ENCODE measurements at places on chromosomes 2 and 18.
A peak's percentile ranks its signal among the peaks of the same experiment; 100 is the strongest.

DNA sequence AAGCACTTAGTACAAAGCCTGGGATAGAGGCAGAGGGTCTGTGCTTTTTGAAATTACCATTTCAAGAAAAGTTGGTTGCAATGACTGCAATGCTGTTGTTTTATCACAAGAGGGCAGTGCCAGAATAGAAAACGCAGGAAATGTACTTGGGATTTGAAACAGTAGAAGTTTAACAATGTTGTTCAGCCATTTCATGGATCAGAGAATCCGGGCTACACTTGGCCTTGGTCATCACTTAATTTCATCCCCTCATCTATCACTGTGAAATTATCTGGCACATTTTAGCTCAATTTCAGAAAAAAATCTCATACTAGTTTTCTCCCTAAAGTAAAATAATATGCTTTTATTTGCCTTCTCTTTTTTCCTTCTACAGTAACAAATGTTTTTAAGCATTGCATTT, 70.8 kb downstream of the RAPGEF4 start:
- peak; percentile 7 for DNase-seq

- DNase-seq = no peak
Measured at GRCh38 chr2:9958057-9958456, 6.6 kb downstream of the GRHL1 start.

GRCh38 chr2:61018798-61019197, 743 bp upstream of the PUS10 start:
- DNase-seq = no peak

GRCh38 chr2:220504938-220505503, 877.6 kb downstream of the SLC4A3 start:
- DNase-seq = no peak

- no peak for DNase-seq
Measured at GRCh38 chr2:180077295-180077906, 70.3 kb upstream of the CWC22 start.

DNA sequence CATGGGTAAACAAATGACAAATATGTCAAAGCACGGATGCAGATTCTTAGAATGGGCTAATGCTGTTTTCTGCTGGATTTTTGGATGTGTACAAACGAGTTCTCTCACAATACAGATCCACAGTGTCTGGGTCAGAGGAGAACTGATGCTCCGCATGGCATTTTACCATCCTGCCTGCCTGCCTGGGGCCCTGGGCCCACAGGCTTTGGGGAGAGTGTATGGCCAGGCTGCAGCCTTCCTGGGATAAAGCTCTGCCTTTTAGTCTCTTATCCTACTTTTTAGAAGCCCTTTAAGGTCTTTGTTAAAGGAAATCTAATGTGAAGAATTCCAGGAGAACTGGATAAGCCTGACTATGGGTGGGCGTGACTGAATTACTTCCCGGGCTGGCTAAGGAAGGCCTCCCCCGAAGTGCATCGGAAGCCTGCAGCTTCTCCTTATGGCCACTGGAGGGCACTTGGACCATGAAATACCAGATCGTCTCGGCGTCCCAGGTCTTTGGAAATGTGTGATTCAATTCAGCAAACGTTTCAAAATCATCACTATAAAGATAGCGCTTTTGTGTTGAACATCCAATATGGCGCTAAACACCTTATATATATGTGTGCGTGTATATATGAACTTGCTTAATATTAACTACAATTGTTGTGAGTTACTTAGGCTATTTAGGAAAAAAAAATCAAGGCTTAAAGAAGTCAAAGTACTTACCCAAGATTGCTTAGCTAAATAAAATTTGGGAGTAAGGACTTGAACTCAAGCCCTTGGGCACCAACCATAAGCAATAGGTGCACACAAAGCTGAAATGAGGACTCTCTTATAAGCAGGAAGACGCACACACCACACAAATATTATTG, 15.2 kb upstream of the DNPEP start:
- peak; percentile 59 for DNase-seq

DNA sequence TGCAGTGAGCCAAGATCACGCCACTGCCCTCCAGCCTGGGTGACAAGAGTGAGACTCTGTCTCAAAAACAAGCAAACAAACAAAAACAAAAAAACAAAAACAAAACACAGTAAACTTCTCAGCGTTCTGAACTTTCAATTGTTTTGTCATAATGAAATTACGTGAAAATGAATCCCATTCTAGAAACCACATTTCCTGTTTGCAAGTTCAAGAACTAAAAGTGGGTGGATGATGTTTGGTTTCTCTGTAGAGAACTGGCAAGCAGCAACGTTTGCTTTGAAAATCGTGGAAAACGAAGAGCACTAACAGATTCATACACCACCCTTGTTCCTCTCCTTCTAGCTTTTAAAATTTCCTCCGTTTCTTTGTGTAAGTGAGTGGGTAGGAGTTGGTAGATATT, 226.1 kb upstream of the LYPD1 start:
- DNase-seq = no peak

- DNase-seq = no peak
Measured at GRCh38 chr18:47936952-47937351, 6.5 kb upstream of the SMAD2 start.

- no peak for DNase-seq
Measured at GRCh38 chr2:78540255-78540654, 485.2 kb upstream of the REG3G start.

- no peak for DNase-seq
Measured at GRCh38 chr2:104462731-104463130, 391.2 kb upstream of the POU3F3 start.

GRCh38 chr2:26725521-26725820, 32.9 kb downstream of the KCNK3 start:
- no peak for DNase-seq

GRCh38 chr2:690799-691198, 13.6 kb upstream of the TMEM18 start:
- no peak for DNase-seq

DNA sequence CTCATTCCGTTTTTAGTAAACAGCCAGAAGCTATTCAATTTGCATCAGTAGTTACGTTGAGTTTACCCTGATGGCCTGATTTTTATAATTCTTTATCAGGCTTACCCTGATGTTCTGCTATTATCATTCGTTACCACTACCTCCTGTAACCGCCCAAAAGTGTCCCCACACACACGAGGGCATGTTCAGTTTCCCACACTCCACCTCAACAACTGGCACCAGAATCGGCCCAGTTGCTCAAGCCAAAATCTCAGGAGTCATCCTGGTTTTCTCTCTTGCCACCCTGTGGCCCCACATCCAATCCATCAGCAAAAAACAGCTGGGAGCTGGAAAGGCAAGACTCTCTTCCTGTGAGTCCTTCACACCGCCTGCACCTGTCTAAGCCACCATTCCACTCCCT, 102.9 kb upstream of the RAB6C start:
- no peak for DNase-seq

- no peak for DNase-seq
Measured at GRCh38 chr2:235394278-235394828, 99.5 kb upstream of the AGAP1 start.

GRCh38 chr2:159595410-159596046, 20.8 kb downstream of the BAZ2B start:
- no peak for DNase-seq

- no peak for DNase-seq
Measured at GRCh38 chr2:19127616-19128015, 230.8 kb downstream of the OSR1 start.

DNA sequence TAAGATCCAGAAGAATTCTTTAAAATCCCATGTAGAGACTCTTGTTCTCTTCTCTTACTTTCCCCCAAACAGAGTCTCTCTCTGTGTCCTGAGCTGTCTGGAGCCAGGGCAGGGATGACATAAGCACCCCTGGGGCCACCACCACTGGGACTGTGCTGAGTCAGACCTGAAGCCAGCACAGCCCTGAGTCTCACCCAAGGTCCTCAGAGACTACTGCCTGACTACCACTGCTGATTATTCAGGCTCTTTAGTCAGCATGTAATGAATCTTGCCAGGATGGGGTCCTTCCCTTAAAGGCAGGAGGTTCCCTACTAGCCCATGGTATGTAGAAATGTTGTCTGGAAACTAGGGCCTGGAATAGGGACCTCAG, 34.9 kb upstream of the DYNC1I2 start:
- no peak for DNase-seq

- DNase-seq = no peak
Measured at GRCh38 chr2:115584507-115584906, 1142.1 kb downstream of the DPP10 start.

- DNase-seq = no peak
Measured at GRCh38 chr2:57965219-57965618, 81.4 kb upstream of the VRK2 start.

DNA sequence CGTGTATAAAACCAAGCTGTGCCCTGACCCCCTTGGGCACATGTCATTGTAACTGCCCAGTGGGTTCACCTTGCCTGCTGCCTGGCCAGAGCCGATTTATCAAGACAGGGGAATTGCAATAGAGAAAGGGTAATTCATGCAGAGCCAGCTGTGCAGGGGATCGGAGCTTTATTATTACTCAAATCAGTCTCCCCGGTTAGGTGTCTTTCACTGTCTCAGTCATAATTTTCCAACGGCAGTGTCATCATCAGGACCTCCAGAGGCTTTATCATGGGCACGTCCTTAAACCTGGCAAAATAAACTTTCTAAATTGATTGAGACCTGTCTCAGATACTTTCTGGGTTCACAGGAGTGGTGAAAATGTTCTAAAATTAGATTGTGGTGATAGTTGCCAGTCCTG, 29.6 kb upstream of the PGAP1 start:
- DNase-seq = no peak

GRCh38 chr18:54822872-54823845, 5.1 kb upstream of the RAB27B start:
- no peak for DNase-seq

- DNase-seq = no peak
Measured at GRCh38 chr2:10982931-10983701, 71.4 kb downstream of the KCNF1 start.

DNA sequence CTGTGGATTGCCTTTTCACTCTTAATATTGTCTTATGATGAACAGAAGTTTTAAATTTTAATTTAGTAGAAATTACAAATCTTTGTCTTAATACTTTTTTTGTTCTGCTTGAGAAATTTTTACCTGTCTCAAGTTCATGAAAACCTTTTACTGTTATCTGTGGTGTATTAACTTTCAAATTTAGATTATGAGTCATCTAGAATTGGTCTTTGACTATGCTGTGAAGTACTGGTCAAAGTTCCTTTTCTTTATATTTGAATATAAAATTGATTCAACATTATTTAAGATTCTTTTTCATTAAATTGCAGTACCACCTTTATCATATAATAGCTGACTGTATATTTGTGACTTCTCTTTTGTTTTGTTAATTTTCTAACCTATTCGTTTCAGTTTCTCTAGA, 1385.5 kb upstream of the ZEB2 start:
- no peak for DNase-seq

DNA sequence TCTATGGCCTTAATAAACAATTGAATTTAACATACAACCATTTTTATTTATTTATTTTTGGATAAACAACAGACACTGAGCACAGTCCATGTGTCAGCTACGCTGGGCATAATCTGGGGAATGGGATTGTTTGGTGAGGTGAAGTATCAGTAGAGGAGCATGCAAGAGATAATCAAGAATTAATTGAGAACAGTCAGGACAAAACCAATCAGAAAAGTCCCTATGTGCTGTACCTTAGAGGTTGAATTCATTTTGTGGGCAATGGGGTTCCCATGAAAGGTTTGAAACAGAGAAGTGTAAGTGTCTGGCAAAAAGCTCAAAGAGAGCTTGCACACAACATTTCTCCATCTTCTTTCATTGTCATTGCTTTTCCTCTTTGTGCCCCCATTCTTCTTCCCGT, 198.2 kb downstream of the RNF144A start:
- no peak for DNase-seq

DNA sequence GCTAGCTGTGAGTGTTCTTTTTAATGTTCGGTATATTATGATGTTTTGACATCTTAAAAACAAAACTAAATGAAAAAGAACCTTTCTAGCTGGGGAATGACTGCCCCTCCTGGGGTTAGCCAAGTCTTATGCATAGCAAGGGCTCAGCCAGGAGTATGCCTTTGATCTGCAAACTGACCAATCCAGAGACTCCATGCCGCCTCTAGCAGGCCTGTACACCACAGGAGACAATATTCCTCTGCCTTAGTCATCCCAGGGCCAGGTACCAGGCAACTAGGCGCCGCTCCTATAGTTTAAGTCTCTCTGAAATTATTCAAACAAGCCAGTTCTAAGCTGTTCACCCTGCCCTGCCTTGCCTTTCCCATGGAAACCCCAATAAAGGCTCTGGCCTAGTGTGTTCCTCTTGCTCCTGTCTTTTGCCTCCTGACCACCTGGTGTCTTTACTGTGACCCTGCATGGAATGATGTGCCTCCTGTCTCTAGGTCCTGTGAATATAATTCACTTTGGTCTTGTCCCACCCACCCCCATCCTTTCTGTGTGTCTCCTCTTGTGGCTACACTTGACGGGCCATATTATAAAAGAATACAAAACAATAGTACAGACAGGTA, 52.0 kb upstream of the CHN1 start:
- DNase-seq = no peak

DNA sequence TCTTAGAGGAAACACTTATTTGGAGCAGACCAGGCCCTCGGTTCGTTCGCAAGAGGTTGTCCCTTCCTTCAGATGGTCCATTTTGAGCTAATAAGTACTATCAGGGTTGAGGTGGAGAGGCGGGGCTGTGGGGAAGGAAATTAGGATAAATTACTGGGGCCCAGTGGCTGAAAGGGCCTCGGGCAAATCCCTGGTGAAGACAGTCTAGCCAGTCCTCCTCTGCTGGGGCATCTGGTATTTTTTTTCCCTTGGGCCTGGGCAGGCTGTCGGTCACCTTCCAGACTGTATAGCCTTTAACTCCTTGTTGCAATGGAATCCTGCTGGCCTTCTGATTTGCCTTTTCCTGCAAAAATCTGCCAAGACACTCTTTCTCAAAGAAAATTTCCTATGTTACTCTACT, 1.7 kb upstream of the MYO3B start:
- DNase-seq = no peak

- DNase-seq = no peak
Measured at GRCh38 chr2:211429256-211429920, 873.0 kb downstream of the CPS1 start.

DNA sequence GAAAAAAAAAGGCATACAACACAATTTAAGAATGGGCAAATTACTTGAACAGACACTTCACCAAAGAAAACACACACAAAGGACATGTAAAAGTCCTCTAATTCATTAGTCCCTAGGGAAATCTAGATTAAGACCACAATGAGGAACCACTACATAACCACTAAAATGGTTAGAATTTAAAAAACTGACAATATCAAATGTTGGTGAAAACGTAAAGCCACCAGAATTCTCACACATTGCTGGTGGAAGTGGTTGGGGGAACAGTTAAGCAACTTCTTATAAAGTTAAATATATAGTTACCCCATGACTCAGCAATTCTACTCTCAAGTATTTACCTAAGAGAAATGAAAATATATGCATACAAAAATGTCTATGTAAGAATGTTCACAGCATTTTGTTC, 11.8 kb downstream of the RTN4 start:
- DNase-seq = no peak

DNA sequence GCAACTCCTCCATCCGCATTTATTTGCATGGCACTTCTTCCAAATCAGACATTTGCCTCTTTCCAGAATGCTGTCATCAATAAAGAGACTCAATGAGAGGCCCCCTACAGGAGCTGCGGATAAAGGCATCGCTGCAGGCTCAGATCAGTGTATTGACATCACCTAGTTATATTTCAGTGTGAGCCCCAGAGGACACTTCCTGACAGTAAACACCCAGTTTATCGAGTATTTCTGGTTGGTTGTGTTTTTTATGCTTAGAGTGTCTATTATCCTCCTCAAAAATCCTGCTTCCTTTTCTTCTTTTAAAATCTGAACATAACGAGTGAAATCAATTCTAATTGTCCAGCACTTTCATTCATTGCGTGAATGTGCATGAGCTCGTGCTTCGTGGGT, 38.8 kb downstream of the NRP2 start:
- DNase-seq = no peak

Measured in stimulated activated naive CD8-positive, alpha-beta T cell treated with anti-CD3 and anti-CD28 coated beads, Interleukin-15, amount 100 ng/mL, for 72 hours (primary cell).